Karpas-422 (cell line): ENCODE measurements at places on chromosomes 11 and 22.

DNA sequence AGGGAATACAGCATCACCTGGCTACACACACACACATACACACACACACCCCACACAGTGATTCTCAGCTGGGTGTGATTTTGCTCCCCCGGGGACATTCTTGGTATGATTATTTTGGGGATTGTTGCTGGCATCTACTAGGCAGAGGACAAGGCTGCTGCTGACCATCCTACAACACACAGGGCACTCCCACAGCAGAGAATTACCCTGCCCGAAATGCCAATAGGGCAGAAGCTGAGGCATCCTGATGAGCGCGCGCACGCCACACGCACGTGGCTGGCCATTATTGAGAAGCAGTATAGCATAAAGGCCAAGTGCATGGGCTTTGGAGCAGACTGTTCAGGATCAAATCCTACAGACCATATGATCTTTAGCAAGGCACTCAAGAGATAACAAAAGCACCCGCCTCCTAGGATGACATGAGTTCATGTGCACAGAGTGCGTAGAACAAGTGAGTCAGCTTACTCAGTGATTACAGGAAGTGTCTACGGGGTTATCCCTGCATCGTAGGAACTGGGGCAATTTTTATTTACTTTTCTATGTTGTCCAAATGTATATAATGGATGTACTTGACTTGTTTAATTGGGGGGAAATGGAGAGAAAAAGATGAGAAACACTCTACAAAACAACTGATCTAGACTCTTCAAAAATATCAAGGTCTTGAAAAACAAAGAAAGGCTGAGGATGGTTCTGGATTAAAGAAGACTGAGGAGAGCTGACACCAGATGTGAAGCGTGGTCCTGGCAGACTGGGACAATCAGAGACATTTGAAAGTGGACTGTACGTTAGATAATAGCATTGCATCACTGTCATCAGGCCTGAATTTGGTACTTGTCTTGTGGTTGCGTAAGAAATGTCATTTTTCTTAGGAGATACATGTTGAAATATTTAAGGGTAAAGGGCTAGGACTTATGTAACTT lies 7.2 kb upstream of the EHD1 start:
- H3K4me3 ChIP-seq = no peak overlapping the region
- H3K36me3 ChIP-seq = no peaks in the 10 kb centered on the region
- no peaks in the 10 kb centered on the region for H3K27me3 ChIP-seq
- peaks cover 30% of the 10 kb centered on the region for H3K4me1 ChIP-seq
- H3K27ac ChIP-seq = no peak overlapping the region
- DNase-seq = no peak

- H3K27ac ChIP-seq = no peak overlapping the region
- no peaks in the 10 kb centered on the region for H3K36me3 ChIP-seq
- no peak overlapping the region for H3K4me3 ChIP-seq
- no peaks in the 10 kb centered on the region for H3K27me3 ChIP-seq
- H3K4me1 ChIP-seq = no peaks in the 10 kb centered on the region
Observed at GRCh38 chr22:38777087-38777671, 16.8 kb downstream of the DNAL4 start.

DNA sequence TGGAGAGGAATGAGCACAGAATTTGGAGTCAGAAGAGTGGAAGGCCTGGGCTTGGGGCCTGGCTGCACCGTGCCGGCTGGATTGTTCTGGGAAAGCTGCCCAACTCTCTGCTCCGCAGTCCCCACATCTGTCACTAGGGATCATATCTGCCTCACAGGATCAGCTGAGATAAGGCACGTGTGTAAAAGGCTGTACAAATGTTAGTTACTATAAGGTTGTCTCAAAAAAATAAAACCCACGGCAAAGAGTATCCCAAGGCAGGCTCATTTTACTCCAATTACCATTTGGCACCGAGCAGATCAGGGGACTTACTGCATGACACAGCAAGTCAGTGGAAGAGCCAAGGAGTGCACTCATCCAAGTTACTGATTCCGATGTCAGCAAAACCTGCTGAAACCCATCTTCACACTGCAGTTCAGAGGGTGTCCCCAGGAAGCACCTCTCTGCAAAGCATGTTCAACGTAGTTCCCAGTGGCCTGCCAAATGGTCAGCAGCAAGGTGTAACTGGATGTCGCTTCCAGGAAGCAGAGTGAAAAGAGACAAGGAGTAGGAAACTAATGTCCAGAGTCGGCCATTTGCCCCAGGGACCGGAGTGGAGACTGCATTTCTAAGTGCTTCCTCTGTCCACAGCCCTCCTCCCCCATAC lies 18.1 kb upstream of the MRTFA start:
- no peaks in the 10 kb centered on the region for H3K36me3 ChIP-seq
- no peak overlapping the region for H3K4me3 ChIP-seq
- no peaks in the 10 kb centered on the region for H3K27me3 ChIP-seq
- H3K27ac ChIP-seq = no peak overlapping the region
- DNase-seq = no peak

- DNase-seq = no peak
- H3K27ac ChIP-seq = no peak overlapping the region
- no peak overlapping the region for H3K4me3 ChIP-seq
- H3K27me3 ChIP-seq = no peaks in the 10 kb centered on the region
Observed at GRCh38 chr11:101870510-101870909, 44.3 kb upstream of the CEP126 start.

GRCh38 chr11:73347067-73347466 lies 29.1 kb upstream of the RELT start:
- no peaks in the 10 kb centered on the region for H3K4me1 ChIP-seq
- no peaks in the 10 kb centered on the region for H3K27me3 ChIP-seq
- no peaks in the 10 kb centered on the region for H3K36me3 ChIP-seq
- DNase-seq = no peak

- no peak overlapping the region for H3K27ac ChIP-seq
- no peak overlapping the region for H3K4me3 ChIP-seq
- no peaks in the 10 kb centered on the region for H3K36me3 ChIP-seq
- no peaks in the 10 kb centered on the region for H3K4me1 ChIP-seq
Observed at GRCh38 chr11:77287615-77288273, 13.7 kb downstream of the GDPD4 start.

GRCh38 chr11:101133190-101133589 lies 3.6 kb upstream of the PGR start:
- H3K4me1 ChIP-seq = no peaks in the 10 kb centered on the region
- DNase-seq = no peak
- no peak overlapping the region for H3K27ac ChIP-seq
- no peaks in the 10 kb centered on the region for H3K36me3 ChIP-seq
- H3K4me3 ChIP-seq = no peak overlapping the region

DNA sequence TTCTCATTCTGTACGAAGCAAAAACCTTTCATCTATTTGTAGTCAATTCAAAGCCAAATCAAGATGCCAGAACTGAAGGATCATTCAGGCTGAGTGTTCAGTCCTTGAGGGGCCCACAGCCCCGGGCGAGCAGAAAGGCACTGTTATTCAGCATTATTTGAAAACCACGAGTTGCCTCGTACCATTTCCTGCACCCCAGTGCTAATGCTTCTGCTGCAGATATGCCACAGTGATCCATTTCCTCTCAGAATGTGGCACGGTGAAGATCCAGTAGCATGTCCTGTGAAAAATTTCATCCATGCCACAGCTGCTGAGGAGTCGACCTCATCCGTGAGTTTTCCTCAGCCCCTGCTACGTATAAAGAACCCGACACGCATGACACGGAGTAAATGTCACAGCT lies 85.4 kb downstream of the OSBP2 start:
- no peak overlapping the region for H3K27ac ChIP-seq
- H3K4me3 ChIP-seq = no peak overlapping the region
- H3K36me3 ChIP-seq = no peaks in the 10 kb centered on the region
- no peaks in the 10 kb centered on the region for H3K4me1 ChIP-seq

DNA sequence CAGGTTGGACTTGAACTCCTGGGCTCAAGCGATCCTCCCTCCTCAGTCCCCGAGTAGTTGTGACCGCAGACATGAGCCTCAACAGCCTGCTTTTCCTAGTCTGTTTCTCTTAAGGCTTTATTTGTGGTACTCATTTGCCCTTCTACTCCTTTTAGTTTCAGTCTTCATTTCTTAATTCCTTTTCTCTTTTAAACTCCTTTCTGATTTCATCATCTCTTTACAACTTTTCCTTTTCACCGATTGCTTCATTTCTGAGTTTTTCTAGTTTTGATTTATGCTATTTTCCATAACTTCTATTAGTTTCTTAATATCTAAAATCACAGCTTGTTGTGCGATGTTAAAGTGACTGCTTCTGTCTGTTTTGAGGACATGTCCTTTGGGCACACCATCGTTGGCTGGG lies 17.3 kb upstream of the MRGPRF start:
- no peak overlapping the region for H3K4me3 ChIP-seq
- no peaks in the 10 kb centered on the region for H3K27me3 ChIP-seq
- H3K4me1 ChIP-seq = no peaks in the 10 kb centered on the region

DNA sequence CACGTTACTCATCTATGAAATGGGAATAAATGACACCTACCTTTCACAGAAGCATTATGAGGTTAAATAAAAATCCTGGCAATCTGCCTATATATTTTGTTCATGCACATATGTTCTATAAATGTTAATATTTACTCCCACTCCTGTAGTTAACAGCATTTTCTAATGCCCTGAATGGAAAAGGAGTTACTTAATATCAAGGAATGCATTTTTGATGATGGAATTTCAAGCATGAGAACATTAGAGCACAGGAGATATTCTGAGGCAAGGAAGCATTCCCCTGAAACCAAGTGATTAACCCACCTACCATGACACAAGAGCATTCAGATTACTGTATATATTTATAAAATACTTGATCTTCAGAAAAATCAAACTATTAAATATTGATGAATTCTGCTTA lies 102.1 kb downstream of the ARHGAP32 start:
- DNase-seq = no peak
- H3K4me3 ChIP-seq = no peak overlapping the region
- H3K27ac ChIP-seq = no peak overlapping the region

- H3K27ac ChIP-seq = no peak overlapping the region
- no peaks in the 10 kb centered on the region for H3K27me3 ChIP-seq
- H3K36me3 ChIP-seq = no peaks in the 10 kb centered on the region
- no peak for DNase-seq
- no peaks in the 10 kb centered on the region for H3K4me1 ChIP-seq
Observed at GRCh38 chr11:122436188-122436555, 219.3 kb upstream of the UBASH3B start.

GRCh38 chr22:41892721-41893120 lies 22.2 kb downstream of the SHISA8 start:
- no peaks in the 10 kb centered on the region for H3K27me3 ChIP-seq
- no peak overlapping the region for H3K4me3 ChIP-seq
- H3K4me1 ChIP-seq = peaks cover 15% of the 10 kb centered on the region
- H3K36me3 ChIP-seq = peaks cover 37% of the 10 kb centered on the region
- no peak for DNase-seq

GRCh38 chr11:69922015-69922595 lies 102.9 kb upstream of the FGF3 start:
- H3K36me3 ChIP-seq = no peaks in the 10 kb centered on the region
- H3K27me3 ChIP-seq = no peaks in the 10 kb centered on the region
- no peak for DNase-seq
- H3K27ac ChIP-seq = no peak overlapping the region
- H3K4me3 ChIP-seq = no peak overlapping the region
- no peaks in the 10 kb centered on the region for H3K4me1 ChIP-seq

- no peak for DNase-seq
- H3K4me3 ChIP-seq = no peak overlapping the region
- no peaks in the 10 kb centered on the region for H3K27me3 ChIP-seq
- no peak overlapping the region for H3K27ac ChIP-seq
- H3K36me3 ChIP-seq = no peaks in the 10 kb centered on the region
Observed at GRCh38 chr11:27697679-27698275, 2.5 kb downstream of the BDNF start.
